ENCODE measurements at places on chromosomes 5 and 9.

- no peaks in the 10 kb centered on the region for H3K36me3 ChIP-seq
- H3K4me1 ChIP-seq = peaks cover 3% of the 10 kb centered on the region
- DNase-seq = no peak
- H3K27me3 ChIP-seq = no peaks in the 10 kb centered on the region
- H3K4me3 ChIP-seq = no peak overlapping the region
Observed at GRCh38 chr5:175621971-175622370, 35.9 kb upstream of the HRH2 start.

GRCh38 chr9:127586537-127586936, 25.5 kb upstream of the STXBP1 start:
- no peaks in the 10 kb centered on the region for H3K4me1 ChIP-seq
- H3K4me3 ChIP-seq = no peak overlapping the region
- H3K27me3 ChIP-seq = no peaks in the 10 kb centered on the region
- H3K36me3 ChIP-seq = no peaks in the 10 kb centered on the region

GRCh38 chr5:170737591-170737990, 45.9 kb upstream of the GABRP start:
- no peaks in the 10 kb centered on the region for H3K4me1 ChIP-seq
- H3K36me3 ChIP-seq = no peaks in the 10 kb centered on the region
- H3K27ac ChIP-seq = no peak overlapping the region
- no peaks in the 10 kb centered on the region for H3K27me3 ChIP-seq
- H3K4me3 ChIP-seq = no peak overlapping the region

DNA sequence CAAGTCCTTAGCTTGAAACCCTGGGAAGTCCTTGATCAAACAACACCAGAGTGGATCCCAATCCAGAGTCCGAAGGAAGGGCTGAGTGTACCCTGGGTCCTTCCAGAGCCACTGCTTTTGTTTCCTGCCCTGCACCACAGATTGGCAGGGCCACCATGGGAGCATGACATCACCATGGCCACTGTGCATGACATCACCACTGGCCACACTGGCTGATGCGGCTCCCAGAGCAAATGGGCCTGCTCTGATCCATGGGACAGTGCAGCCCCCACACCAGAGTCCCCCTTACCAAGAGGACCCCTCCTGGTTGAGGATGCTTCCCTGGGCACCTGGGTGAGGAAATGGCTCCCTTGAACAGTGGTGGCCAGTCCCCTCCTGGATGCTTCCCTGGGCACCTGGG, 9.9 kb downstream of the SLC6A3 start:
- H3K27me3 ChIP-seq = peaks cover 27% of the 10 kb centered on the region
- no peak for DNase-seq
- no peak overlapping the region for H3K4me3 ChIP-seq
- no peaks in the 10 kb centered on the region for H3K36me3 ChIP-seq
- no peaks in the 10 kb centered on the region for H3K4me1 ChIP-seq
- no peak overlapping the region for H3K27ac ChIP-seq

GRCh38 chr5:68251804-68252522, 36.4 kb downstream of the PIK3R1 start:
- H3K27ac ChIP-seq = no peak overlapping the region
- DNase-seq = no peak
- H3K4me3 ChIP-seq = no peak overlapping the region
- H3K4me1 ChIP-seq = peaks cover 10% of the 10 kb centered on the region

DNA sequence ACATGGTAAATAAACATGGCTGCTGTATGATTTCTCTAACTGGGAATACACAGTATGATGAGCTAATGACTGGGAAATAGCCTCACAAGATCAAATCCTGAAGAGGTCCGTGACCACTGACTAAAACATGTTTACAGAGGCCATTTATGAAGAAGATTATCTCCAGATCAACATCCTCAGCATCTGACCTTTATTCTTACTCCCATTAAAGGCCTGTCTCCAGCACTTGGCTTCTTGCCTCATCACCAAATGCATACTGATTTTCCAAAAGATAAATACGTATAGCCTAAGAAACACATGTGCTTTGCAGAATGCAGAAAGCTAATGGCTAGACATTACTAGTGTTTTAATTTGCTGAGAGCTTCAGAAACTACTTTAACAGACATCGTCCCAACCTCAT, 108.0 kb upstream of the TSLP start:
- no peak for DNase-seq
- no peaks in the 10 kb centered on the region for H3K4me1 ChIP-seq
- no peaks in the 10 kb centered on the region for H3K27me3 ChIP-seq

- peaks cover 20% of the 10 kb centered on the region for H3K4me1 ChIP-seq
- H3K36me3 ChIP-seq = no peaks in the 10 kb centered on the region
- no peaks in the 10 kb centered on the region for H3K27me3 ChIP-seq
- H3K4me3 ChIP-seq = no peak overlapping the region
- DNase-seq = no peak
Observed at GRCh38 chr5:159018855-159019254, 80.9 kb downstream of the EBF1 start.
